Cortex of kidney (tissue), 1 donor: ENCODE measurements at places on chromosomes 11 and 22.

DNA sequence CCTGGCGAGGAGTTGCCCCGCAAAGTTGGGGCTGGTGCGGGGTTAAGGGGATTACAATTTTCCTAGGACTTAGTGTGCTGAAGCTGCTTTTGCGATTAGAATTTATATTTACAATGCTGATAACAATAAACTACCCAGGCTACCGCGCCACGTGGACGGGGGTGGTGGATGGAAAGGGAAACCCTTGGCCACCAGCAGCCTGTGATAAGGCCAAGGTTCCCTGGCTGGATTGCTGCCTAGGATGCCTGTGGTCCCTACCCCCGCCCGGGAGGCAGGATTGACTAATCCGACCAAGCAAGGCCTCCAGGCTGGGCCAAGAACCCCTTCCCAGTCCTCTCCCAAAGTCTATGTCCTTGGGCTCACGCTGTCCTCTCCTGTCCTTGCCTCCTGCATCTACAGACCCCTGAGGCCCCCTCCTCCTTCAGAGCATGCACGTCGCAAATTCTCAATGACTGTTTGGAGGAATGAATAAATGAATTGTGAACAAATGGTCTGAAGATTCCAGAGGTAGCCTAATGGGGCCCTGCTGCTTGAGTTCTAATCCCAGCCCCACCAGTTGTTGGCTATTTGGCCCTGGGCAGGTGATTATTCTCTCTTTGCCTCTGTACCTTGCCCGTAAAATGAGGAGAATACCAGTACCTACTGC, 7.6 kb upstream of the CHKA start:
- no peak for DNase-seq

GRCh38 chr11:64164392-64165312, 1.3 kb downstream of the MACROD1 start:
- no peak for DNase-seq

DNA sequence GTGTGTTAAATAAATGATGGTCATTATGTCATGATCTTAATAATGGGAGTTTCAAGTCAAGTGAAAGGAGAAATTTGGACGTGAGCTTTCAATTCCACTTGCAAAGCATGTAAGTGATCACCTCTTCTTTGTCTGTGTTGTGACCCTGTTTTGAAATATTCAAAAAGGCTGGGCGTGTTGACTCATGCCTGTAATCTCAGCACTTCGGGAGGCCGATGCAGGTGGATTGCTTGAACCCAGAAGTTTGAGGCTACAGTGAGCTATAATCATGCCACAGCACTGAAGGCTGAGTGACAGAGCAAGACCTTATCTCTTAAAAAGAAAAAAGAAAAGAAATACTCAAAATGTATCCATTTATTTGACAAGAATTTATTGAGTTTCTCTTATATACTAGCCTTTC, 32.9 kb upstream of the EED start:
- DNase-seq: no peak

- DNase-seq: no peak
Measured at GRCh38 chr11:10913075-10913474, 55.2 kb upstream of the ZBED5 start.

- DNase-seq: no peak
Measured at GRCh38 chr11:35712533-35712932, 50.0 kb downstream of the TRIM44 start.

DNA sequence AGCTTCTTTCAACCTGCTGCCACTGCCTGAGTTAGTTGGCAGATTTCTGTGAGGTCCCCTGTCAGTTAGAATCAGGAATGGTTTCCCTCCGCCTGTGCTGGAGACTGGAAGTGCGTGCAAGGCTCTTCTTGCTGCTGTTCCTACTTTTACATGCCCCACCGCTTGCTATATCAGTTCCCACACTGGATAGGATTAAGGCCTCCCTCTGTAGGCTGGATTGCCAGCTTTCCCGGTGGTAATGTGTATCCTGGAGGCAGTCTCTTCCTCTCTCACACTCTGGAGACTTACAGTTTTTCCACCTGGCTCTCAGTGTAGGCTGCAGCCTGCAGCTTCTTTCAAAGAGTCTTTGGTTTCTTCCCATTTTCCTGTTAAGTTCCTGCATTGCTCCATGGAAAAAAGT, 66.5 kb downstream of the ARHGAP42 start:
- DNase-seq: no peak

DNA sequence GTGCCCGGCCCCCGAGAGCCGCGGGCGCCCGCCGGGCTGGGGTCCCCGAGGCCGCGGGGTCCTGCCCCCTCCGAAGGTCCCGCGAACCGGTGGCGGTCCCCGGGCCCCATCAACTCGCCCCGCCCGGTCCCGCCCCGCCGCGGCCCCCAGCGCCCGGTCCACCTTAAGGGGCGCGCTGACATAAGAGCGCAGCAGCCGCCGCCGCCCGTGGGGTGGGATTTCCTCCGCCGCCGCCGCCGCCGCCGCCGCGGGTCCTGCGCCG, at the start of gene ZDHHC8:
Gene ZDHHC8 (plus strand): TSS at position 208 of the 262 bp plus-strand sequence. CDS start 144 bp downstream, outside the sequence.
- DNase-seq: no peak

DNA sequence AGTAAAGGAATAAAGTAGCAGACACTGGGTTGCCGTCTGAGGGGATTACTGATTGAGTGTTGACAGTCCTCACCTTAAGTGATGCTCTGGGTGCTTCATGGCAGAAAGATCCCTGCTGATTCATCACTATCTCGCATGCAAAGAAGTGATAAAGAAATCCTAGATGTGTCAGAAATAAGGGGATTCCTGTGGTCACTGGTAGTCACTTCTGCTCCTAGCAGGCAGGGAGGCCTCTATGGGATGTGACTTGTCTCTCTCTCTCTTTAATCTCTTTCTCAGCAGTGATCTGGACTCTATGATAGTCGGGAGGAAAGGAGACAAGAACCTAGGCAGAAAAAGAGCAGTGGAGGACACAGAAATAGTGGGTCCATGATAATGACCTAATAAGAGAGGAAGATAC, 30.9 kb upstream of the OR56A1 start:
- no peak for DNase-seq

DNA sequence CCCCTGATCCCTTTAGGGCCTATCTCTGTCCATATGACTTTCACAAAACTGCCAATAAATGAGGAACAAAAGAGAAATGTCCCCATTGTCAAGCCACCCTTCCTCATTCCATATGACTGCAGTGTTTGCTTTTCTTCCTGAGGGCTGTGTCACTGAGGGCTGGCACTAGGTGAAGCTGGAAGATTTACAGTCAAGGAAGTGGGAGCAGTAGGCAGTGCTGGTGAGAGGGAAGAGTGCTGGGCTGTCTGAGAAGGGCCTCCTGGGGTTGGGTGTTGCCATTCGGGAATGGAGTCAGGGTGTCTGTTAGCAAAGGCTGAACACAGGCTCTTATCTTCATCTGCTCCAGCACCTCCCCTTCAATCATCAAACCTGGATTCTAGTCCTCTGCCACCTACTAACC, 30.9 kb downstream of the INSC start:
- DNase-seq: no peak
